ENCODE measurements at places on chromosomes 7 and 10.

DNA sequence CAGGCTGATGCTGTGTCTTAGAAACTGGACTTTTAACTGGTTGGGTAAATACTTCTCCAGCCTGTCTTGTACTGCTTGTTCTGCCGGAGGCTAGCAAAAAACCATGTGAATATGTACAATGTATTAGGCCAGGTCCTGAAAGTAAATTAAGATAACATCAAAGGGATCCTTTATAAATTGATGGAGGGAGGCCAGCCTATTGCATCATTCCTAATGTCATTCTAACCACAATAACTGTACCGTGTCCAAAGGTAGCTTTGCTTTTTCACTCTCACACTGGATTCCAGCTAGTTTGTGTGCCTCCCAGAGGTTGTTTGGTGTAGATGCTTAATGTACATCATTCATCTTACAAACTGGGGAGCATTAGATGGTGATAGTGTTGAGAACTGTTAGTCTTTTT lies 91.2 kb upstream of the SEM1 start:
- DNase-seq: peak; percentile 34

GRCh38 chr7:107937531-107937930 lies 46.5 kb downstream of the DLD start:
- no peak for DNase-seq

GRCh38 chr10:58696736-58697135 lies 184.1 kb downstream of the BICC1 start:
- no peak for DNase-seq

GRCh38 chr10:1552406-1552805 lies 184.9 kb downstream of the ADARB2 start:
- no peak for DNase-seq

DNA sequence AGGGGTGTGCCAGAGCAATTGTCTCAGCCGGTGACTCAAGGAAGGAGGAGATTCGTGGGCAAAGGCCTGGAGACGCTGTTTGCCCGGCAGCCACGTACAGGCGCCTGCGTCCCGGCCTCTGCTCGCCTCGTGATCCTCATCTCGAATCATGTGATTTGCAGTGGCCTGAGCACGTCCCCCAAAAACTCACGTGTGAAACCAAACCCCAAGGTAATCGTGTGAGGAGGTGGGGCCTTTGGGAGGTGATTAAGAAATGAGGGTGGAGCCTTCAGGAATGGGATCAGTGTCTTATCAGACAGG lies 226.8 kb downstream of the TCERG1L start:
- DNase-seq: no peak

DNA sequence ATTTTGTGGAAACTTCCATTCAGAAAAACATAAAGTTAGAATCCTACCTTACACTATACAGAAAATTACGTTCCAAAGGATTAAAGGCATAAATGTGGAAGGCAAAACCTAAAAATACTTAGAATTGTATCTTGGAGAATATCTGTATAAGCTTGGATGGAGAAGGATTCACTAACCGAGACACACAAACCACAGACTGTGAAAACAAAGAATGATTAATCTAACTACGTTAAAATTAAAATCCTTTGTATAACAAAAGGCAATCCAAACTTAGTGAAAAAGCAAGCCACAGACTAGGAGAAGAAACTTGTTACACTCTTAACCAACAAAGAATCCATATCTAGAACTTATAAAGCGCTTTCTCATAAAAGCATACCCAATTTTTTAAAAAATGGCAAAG lies 678.8 kb downstream of the INHBA start:
- no peak for DNase-seq

DNA sequence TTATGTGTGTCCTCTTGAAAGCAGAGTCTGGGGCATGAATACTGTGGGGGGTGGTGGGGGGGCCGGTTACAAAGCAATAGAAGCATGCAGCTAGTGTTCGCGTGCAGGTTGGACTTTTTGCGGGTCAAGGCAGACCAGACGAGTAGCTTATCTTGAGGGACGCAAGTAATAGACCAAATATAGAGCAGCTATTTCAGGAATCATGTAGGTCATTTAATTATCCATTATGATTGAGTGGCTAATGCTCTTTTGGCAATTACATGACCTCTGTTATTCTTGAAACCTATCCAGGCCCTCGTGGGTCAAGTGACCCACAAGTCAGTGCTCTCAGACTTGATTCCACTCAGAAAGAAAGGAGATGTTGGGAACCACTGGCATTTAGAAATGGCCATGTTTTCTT lies 93.0 kb downstream of the BTRC start:
- no peak for DNase-seq

DNA sequence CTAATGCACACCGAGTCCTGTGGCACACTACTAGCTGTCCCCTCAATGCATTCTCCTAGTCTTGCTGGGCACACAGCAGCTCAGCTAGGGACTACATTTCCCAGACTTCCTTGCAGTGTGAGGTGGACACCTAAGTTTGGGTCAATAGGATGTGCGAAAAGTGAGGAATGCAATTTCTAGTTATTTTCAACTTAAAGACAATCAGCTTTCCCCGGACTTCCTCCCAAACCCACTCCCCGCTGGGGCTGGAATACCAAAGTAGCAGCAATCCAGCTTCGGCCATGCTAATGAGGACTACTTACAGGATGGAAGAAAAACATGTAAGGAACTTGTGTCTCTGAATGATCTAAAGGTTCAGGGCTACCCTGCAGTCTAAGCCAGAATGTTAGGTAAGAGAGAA lies 286.4 kb upstream of the LRRN3 start:
- DNase-seq: no peak

- DNase-seq: no peak
Measured at GRCh38 chr10:34299105-34299611, 515.9 kb downstream of the PARD3 start.

DNA sequence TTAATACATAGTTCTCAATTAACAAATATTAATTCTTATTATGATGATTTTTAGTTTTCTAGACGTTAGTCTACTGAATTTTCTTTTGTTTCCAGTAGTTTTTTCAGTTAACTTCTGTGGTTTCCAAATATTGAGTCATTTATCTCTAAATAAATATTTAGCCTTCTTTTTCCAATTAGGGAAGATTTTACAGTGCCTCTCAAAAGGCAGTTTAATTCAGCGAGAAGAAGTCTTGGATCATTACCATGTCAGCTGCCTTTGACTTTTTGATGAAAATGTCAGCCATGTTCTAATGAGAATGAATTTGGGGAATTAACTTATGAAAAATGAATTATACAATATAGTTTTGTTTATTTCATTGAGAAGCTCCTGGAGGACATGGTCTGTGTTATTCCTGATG lies 90.0 kb downstream of the CDK14 start:
- DNase-seq: no peak

DNA sequence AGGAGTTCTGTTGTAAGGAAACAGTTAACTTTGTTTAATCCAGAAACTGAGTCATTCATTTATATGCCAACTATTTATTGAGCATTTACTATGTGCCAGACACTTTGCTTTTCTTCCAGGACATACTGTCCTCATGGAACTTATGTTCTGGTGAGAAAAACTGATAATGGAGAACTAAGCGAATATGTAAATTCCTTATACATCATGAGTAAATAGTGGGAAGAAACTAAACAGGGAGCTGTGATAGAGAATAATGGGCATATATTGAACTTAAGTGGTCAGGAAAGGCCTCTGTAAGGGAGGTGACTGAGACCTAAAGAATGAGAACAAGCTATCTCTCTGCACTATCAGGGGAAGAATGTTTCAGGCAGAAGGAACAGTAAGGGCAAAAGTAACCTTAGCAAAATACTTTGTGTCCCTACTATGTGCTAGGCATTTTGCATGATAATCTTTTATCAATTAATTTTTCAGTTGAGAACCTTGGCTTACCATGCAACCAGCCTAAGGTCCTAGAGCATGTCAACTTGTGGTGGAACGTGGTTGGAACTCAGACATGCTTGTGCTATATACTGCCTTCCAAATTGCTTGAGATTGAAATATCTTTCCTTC lies 45.4 kb downstream of the ST7 start:
- no peak for DNase-seq

DNA sequence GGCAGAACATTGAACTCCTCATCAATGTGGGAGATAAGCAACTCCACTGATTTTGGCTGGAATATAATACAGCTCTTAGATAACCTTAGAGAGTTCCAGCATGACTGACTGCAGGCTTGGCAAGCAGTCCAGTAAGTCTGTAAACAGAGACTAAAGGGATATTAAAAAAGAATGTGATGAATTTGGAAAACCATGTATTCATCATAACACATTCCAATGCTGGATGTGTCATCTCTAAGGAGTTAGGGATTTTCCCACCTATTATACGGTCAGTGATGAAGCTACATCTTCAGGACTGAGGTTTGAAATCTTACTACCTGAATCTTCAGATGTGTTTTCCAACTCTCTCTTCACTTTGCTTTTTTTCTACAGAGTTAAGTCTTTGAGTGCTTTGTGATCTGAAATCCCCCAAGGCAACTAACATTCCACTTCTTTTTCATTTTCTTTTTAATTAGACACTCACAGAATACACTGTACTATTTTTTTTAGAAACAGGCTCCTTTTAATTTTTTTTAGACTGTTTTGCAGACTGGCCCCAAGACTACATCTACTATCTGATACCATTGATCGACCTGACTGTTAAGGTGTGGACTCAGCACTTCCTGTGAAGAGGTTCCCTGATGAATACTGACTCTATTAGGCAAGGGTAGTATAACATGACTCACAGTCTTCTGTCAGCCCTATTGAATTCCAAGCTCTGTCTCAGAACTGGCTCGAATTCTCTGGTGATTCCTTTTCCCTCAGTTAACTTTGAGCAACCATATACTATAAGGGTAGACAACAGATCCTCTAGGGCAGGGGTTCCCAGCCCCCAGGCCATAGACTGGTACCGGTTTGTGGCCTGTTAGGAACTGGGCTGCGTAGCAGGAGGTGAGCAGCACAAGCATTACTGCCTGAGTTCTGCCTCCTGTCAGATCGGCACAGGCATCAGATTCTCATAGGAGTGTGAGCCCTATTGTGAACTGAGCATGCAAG lies 678.2 kb downstream of the GRM8 start:
- DNase-seq: no peak

DNA sequence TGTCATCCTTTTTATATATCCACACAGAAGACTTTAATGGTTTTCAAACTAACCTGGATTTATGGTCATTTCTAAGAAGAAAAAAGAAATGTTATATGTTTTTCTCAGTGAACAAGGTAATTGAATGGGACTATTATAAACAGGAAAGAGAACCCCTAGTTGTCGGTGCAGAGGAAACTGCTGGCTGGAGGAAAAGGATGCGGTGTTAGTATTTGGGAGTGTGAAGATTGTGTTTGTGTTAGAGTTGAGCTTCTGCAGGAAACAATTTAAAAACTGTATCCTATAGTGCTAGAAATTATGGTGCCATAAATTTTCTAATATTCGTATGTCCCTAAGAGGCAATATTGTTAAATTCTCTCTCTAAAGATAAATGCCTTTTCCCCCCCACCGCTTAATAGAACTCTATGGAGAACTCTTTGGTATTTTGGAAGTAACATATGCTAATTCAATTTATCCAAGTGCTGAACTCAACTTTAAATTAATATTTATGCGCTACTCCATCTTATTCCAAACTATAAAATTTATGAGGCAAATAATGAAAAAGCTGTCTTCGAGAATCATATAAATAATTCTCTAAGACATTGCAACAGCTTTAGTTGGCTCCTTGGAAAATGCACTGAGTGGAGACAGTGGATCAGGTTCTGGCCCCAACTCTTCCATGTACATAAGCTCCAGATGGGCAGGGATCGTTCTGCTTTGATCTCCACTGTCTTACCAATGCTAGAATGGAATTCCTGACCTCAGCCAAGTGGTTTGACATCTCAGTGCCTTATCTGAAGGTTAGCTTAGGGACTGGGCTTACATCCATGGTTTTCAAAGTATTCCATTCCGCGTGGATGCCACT lies 5.6 kb downstream of the BZW2 start:
- no peak for DNase-seq

GRCh38 chr7:28230261-28230660 lies 49.7 kb upstream of the JAZF1 start:
- no peak for DNase-seq

DNA sequence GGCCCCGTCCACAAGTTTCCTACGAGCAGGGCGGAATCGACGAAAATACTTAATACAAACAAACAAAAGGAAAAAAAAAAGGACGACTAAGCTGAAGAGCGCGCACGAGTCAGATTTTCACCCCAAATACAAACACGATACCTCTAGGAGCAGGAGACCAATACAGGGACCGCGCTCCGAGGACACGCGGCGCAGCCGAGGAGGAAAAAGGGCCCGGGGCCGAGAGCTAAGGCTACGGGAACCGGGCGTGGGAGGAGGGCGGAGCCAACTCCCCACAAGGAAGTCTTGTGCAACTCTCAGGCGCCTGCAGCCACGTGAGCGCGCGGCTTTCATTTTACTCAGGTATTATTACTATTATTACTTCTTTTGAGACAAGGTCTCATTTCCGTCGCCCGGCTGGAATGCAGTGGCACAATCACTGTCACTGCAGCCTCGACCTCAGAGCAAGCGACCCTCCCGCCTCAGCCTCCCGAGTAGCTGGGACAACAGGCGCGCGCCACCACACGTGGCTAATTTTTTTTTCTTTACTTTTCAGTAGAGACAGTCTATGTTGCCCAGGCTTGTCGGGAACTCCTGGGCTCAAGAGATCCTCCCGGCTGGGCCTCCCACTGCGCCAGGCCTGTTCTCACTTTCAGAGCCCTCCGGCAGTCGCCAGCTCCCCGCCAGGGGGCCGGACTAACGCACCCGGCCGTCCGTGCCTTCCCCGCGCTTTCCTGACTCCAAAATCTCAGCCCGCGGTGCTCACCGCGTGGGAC lies 1.2 kb downstream of the HNRNPF start:
- DNase-seq: peak; percentile 96

DNA sequence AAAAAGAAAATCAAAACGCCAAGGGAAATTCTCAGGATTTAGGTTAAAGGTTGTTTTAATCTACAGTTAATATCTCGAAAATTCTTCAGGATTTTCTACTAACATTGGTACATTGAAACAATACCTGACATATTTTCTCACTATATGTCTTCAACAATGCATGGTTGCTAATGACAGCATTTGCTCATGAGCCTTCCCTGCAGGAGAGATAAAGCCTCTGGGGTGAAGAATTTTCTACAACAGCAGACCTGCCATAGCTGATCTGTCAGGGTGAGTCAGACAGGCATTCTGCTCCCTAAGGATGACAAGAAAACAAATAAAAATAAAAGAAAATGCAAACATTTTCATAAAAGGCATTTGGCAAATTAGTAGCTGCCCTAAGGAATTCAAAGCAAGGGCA lies 11.7 kb upstream of the GPR37 start:
- DNase-seq: no peak

GRCh38 chr7:101362334-101363195 lies at the start of gene COL26A1:
Gene COL26A1 (plus strand): TSS chr7:101362875. CDS start chr7:101363033, 158 bp downstream.
- peak; percentile 63 for DNase-seq

- DNase-seq: peak; percentile 79
Measured at GRCh38 chr7:5596046-5596895, 172.6 kb upstream of the TNRC18 start.

- DNase-seq: peak; percentile 72
Measured at GRCh38 chr10:17693009-17693408, 49.1 kb downstream of the STAM start.

DNA sequence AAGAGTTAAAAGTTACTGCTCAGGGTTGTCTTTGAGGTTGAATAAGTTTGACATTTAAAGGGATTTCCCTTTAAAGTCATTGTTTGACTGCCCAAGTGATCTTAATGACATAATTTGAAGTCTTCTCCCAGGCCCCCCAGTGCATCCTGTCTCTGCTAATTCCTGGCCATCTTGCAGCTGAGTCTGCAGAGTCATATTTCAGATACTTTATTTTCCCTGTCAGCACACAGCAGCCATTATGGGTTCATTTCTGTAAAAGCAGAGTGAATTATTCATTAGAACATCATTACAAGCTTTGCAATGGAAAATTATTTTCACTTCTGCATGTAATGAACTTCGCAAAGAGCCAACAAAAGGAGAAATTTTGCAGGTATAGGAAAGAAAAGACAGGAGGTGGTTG lies 536.6 kb downstream of the GALNT17 start:
- DNase-seq: no peak

- peak; percentile 55 for DNase-seq
Measured at GRCh38 chr7:42618651-42619360, 293.1 kb downstream of the C7orf25 start.
